ENCODE measurements at places on chromosomes 5 and 9.

DNA sequence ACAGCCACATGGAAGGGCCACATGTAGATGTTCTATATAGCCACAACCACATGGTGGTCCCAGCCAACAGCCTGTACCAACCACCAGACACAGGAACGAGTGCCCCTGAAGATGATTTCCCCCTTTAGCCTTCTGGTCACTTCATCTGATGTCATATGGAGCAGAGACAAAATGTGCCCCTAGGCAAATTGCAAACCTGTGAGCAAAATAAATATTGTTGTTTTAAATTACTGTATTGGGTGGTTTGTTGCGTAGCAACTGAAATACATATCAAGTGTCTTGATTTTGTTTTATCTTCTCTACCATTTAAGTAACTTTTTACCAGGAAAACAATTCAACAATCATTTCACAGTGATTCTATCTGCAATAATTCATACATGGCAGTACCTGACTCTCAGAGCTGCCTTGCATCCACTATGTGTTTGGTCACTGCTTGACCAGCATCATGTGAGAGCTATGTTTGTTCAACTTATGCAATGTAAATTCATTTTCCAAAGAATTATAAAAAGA, 142.5 kb upstream of the VLDLR start:
- DNase-seq: no peak

DNA sequence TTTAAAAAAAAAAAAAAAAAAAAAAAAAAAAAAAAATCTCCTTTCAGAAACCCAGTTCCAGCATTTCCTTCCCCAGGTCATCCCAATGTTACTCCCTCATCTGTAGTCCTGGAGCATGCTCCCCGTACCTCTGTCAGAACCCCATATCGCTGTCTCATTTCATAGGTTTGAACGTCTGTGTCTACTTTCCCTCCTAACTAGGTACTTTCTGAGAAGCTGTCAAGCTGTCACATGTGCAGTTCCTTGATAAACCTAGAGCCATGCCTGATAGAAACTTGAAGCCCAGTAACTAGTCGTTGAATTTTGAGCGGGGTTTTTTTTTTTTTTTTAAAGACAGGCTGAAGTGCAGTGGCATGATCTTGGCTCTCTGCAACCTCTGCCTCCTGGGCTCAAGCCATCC, 15.6 kb downstream of the EXOSC3 start:
- no peak for DNase-seq

DNA sequence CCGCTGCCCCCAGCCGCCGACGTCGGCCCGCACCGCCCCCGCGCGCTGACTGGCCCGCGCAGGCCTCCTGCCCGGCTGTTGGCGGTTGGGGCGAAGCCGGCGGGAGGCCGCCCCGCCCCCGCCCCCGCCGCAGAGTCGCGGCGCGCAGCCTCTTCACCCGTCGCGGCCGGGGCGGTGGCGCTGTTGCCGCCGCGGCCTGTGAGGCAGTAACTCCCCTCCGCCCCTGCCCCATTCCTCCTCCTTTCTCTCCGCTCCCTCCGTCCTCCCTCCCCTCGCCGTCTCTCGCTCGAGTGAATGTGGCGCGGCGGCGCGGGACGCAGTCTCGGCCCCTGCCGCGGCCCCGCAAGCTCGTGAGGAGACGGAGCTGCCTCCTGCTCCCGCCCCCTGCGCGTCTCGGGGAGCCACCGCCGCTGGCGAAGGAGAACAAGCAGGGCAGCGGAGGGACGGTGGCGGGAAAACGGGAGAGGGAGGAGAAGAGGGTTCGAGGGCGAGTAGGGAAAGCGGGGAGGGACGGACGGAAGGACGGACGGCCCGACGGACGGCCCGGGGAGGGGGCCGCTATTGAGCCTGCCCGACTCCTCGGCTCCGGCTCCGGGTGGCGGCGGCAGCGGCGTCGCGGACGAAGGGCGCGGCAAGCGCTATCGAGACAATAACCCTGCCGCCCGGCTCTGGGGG, 637 bp upstream of the ERBIN start:
- DNase-seq: peak; percentile 93

- no peak for DNase-seq
Observed at GRCh38 chr5:178058321-178059012, 54.9 kb upstream of the N4BP3 start.

- DNase-seq: no peak
Observed at GRCh38 chr9:38041564-38042243, 27.3 kb downstream of the SHB start.

DNA sequence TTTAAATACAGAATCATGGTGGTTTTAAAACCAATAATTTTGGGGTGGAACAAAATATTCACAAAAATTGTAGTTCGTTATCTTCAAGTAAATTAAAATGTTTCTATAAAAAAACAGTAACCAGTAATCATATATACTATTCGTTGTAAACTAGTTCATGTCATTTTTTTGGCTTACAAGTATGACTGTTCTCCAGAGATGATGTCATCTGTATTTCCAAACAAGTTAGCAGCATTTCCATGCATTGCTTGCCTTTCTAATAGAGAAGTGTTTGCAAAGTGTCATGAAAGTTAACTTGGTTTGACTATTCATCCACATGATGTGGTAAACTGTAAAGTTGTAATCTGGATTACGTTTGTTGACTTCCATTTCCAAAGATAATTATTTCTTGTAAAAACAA, 717.9 kb upstream of the ADAMTS16 start:
- no peak for DNase-seq

DNA sequence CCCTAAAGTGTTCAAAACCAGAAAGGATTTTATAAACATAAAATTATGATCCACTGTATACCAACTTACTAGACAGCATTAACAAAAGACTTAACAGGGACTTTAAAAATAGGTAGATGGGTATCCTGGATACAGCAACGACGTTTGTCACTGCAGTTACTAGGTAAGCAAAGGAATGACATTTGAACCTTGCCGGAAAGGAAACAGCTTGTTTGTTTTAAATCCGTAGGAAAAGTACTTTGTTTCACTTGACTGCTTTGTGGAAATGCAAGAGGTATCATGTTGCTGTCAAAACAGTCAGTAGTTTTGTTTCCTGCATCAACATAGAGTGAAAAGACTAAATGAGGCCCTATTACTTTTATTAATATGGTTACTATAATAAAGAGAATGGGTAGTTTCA, 122.9 kb downstream of the CDC42SE2 start:
- no peak for DNase-seq

GRCh38 chr9:36045610-36046009, 8.9 kb downstream of the RECK start:
- DNase-seq: no peak

DNA sequence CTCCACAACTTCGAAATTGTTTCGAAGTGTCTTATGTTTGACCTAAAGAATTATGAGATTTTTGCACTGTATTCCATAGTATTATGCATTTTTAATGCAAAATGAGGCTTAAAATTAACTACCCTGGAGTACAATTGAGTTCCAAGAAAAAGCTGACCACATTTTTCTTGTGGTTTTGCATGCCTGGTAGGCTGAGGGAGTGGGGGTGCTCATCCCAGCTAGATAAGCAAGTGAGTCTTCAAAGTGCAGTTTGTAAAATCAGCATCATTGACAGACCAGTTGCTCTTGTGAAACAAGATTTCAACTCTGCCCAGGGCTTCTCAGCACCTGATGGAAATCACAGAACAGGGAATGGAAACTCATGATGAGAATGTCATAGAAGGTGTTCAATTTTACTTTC, 17.0 kb upstream of the NDUFS4 start:
- DNase-seq: peak; percentile 9

DNA sequence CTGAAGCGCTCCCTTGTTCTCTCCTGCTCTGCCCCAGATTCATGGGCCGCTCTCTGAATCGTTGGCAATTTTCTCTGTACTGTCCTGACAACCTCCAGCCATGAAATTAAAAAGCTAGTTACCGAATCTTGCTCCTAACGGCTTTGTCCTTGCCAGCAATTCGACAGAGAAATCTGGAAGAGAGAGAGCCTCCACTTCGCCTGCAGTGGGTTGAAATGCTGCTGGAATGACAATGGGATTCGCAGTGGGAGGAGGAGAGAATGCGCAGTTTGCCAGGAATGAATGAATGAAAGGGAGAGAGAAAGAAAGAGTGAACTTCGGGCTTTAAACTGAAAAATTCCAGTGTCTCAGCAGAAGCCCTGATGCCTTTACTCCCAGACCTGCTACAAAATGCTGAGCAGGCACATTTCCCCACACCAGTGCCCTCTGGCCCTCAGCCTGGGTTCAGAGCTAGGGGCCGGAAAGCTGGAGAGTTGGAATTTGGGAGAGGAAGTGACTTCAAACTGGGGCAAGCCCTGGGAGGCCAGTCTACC, 11.5 kb upstream of the BOD1 start:
- no peak for DNase-seq

DNA sequence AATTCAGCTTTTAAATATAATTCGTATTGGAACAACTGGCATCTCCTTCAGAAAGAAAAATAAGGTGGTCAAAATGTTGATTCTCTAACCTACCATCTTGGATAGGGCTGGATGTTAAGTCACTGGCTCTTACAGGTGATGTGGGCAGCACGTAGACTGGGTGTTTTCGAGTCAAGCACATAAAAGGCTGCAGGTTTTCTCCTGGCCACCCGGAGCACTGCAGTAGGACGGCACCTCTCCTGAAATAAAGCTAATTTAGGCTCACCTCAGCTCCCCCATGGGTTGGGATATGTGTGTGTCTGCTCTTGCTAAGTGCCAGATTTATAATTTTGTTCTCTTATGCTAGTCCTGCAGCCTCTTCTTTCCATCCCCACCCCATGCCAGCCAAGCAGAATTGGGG, 80.3 kb downstream of the IQGAP2 start:
- DNase-seq: no peak

GRCh38 chr5:103522586-103522985, 40.0 kb downstream of the NUDT12 start:
- peak; percentile 10 for DNase-seq

DNA sequence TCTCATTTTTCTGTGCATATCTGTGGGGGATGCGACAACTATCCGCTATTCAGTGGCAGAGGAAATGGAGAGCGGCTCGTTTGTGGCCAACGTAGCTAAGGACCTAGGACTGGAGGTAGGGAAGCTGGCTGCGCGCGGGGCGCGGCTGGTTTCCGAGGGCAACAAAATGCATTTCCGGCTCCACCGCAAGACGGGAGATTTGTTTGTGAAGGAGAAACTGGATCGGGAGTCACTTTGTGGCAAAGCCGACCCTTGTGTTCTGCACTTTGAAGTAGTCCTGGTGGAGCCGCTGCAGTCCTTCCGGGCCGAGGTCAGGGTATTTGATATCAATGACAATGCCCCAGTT, 320 bp downstream of the PCDHB1 start:
- no peak for DNase-seq

GRCh38 chr5:11076945-11077613, 316.0 kb upstream of the DAP start:
- no peak for DNase-seq
